Breast epithelium (tissue), 4 donors: ENCODE measurements at places on chromosomes 7 and 10. TPM values are rescaled to one million over a fixed set of nuclear protein-coding genes. Genes with fewer than 3 reads are reported as not detected.

Gene ANKRD1
- total RNA-seq: 0.66 TPM

DNA sequence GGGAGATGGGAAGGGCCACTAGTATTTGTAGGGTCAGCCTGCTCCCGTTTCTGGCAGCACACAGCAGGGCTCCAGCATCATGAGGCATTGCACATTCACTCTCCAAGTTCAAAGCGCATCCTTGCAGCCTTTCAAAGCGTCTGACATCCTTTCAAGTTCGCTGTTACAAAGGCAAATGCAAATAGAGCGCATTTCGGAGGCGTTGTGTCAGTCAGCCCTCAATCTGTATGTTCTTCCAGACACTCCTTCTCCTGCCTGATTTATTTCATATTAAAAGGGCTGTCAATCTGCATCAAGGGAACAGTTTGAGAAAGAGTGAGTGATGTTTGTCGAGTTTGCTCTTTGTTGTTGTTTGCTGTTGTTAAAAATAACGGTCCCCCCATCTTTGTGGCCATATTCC is 188.5 kb downstream of the SNX10 start:
- no peaks in the 10 kb centered on the region for H3K4me1 ChIP-seq
- no peak for DNase-seq
- no peak overlapping the region for H3K27ac ChIP-seq

Gene PRF1
- total RNA-seq: 2.2 TPM

DNA sequence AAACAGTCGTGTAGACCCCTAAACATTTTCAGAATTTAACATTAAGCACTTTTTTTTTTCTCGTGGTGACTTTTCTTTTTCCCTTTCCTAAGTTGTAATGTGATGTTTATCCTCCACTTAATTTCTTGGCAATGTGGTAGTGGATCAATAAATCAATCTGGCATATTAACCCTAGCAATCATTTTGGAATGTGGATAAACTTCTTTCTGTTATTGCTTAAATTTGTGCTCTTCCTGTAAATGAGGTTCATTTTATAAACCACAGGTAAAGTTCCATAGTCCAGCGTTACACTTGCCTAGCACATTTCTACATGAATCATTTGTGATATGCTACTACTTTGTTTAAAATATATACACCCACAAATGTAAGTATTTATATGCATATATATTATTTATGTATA is 247.4 kb upstream of the ETV1 start:
- H3K36me3 ChIP-seq: no peaks in the 10 kb centered on the region
- no peak overlapping the region for H3K27ac ChIP-seq
- no peaks in the 10 kb centered on the region for H3K27me3 ChIP-seq
- no peaks in the 10 kb centered on the region for H3K4me1 ChIP-seq
- no peak overlapping the region for H3K4me3 ChIP-seq

Gene MRLN
- total RNA-seq: not detected

DNA sequence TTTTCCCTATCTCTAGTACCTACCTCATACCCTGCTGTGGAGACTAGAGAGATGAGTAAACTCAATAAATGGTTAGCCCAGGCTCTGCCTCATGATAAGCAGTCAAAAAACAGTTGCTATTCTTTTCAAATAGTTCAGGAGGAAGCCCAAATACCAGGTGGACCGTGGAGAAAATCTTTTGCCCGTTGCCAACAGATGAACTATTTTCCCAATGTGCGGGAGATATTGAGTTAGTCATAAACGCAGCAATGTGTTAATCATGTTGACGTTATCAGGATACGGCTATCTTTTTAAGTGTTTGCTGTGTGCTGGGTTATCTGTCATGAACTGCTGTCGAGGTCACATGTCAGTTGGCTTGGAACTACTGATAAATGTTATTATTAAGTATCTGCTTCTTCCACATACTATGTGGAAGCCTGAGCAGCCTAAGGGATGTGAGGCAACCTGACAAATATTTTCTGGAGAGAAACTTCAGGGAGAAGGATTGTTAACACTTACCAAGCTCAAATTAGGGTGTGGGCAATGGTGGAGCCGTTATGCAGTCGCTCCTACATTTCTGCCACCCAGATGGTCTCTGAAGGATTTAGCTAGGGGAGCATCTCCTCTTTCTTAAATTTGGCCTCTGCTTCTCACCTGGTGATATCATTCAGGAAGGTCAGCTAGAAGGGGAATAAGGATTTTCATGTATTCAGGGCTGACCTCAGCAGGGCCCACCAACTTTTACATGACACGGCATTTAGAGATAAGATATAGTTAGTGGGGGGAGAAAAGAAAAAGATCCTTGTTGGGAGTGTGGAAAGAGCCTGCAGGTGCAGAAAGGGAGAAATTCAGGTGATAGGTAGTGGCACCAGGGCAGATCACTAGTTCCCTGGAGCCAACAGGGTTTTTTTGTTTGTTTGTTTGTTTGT is 33.5 kb upstream of the SLC26A3 start:
- no peaks in the 10 kb centered on the region for H3K4me1 ChIP-seq
- DNase-seq: no peak
- no peak overlapping the region for H3K27ac ChIP-seq

DNA sequence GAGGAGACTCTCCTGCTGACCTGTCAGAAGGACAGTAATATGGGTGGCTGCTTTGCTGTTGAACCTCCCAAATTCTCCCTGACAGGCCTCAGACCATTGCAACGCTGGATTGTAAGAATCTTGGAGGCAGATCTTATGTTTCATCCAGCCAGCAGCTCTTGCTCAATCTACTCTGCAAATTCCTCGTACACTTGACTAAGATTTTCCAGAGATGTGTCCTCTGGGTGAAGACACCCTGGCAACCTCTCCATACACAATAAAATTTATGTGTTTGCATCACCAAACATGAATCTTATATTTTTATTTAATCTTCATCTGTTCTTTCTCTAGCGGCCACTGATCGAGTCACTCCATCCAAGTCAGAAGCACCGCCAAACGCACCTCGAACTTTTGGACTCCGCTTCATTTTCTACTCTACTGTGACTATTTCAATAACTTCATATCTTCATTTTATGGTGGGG is 623.1 kb downstream of the ACTR3B start:
- H3K4me1 ChIP-seq: no peaks in the 10 kb centered on the region
- no peak overlapping the region for H3K4me3 ChIP-seq
- DNase-seq: no peak
- H3K36me3 ChIP-seq: no peaks in the 10 kb centered on the region

Gene TMEM176B
- total RNA-seq: 105 TPM

Gene KNDC1
- total RNA-seq: not detected

- H3K27me3 ChIP-seq: no peaks in the 10 kb centered on the region
- H3K4me1 ChIP-seq: no peaks in the 10 kb centered on the region
- DNase-seq: no peak
- H3K36me3 ChIP-seq: no peaks in the 10 kb centered on the region
- H3K4me3 ChIP-seq: no peak overlapping the region
Measured at GRCh38 chr7:134995239-134996096, 9.2 kb downstream of the AGBL3 start.

Gene FBXL13
- total RNA-seq: 1.1 TPM

Gene ICA1
- total RNA-seq: 22.1 TPM

DNA sequence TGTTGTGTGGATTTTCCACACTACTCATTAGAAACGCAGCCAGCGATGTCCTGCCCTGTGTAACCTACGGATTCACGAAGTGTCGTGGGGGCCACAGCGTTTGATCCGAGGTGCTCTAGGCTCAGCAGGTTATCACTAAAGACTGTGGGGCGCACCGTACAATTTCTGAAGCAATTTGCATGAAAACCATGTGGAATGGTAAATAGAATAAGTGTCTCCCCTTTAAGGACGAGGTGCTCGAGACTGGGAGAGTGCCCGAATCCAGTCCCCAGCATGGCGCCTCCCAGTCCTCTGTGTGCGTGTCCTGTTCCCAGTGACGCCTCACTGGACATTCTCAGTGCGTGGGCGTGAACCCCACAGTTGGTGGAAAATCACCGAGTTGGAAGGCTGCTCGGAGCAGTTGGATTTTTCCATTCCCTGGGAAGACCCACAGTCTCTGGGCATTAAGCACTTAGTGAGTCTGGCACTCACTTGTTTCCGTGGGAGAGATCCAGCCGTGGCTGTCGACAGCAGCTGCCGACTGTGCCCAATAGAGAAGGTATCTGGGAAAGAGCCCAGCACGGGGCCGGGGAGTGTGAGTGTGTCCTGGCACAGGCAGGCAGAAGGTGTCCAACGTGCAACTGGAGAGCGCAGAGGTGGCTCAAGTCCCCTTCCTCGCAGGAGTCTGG is 37.0 kb downstream of the PFKP start:
- H3K4me3 ChIP-seq: no peak overlapping the region
- no peaks in the 10 kb centered on the region for H3K4me1 ChIP-seq
- no peaks in the 10 kb centered on the region for H3K27me3 ChIP-seq
- no peak for DNase-seq
- no peak overlapping the region for H3K27ac ChIP-seq
- H3K36me3 ChIP-seq: no peaks in the 10 kb centered on the region

DNA sequence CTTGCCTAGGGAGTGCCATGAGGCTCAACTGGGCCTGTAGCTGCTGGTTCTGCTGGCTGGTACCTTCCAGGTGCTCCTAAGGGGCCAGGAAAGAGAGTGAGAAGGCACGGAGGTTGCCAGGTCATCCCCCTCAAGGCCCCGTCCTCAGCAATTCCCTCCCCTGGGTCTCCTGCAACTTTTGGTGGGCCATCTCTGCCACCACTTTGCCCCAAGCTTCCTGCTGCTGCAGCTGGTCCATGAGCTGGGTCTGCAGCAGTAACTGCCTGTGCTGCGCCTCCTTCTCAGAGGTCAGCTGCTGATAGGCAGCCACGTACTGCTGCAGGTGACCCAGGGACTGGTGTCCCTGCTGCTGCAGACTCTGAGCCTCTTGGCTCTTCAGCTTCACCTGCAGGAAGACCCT is 17.3 kb upstream of the MTPAP start:
- H3K4me1 ChIP-seq: no peaks in the 10 kb centered on the region
- H3K27ac ChIP-seq: no peak overlapping the region
- no peak for DNase-seq
- no peaks in the 10 kb centered on the region for H3K27me3 ChIP-seq
- no peak overlapping the region for H3K4me3 ChIP-seq

GRCh38 chr7:129535896-129536295 is 33.6 kb downstream of the SMKR1 start:
- H3K4me1 ChIP-seq: no peaks in the 10 kb centered on the region
- DNase-seq: no peak
- no peak overlapping the region for H3K4me3 ChIP-seq
- H3K27me3 ChIP-seq: no peaks in the 10 kb centered on the region
- no peak overlapping the region for H3K27ac ChIP-seq
- H3K36me3 ChIP-seq: no peaks in the 10 kb centered on the region

DNA sequence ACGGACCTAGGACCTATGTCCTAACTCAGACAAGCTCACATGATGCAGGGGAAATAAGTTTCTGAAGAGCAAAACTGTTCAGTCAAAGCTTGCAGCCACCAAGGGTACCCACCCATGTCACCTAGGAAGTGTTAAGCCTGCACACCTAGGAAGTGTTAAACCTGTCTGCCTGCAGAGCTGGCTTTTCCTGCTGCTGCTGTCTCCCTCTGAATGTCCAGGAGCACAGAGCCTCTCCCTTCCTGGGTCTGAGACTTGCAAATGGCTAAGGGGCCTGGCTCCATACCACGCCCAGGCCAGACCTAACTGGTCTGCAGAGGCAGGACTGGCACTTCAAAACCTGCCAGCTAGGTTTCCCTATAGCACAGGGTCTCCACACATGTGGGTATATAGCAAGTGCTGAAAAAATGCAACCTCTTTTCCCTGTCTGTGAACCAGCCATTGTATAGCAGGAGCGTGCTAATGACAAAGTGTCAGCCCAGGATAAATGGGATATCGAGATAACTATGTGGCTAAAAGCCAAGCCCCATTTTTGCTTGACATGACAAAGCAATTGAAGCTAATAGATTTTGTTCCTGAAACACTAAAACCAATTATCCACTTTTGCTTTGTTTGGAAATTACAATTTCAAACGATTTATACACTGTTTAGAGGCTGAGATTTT is 1.5 kb downstream of the GDF2 start:
- H3K27ac ChIP-seq: no peak overlapping the region
- H3K4me1 ChIP-seq: no peaks in the 10 kb centered on the region
- no peaks in the 10 kb centered on the region for H3K36me3 ChIP-seq
- DNase-seq: no peak

GRCh38 chr7:28156401-28156800 is 24.2 kb downstream of the JAZF1 start:
- H3K27ac ChIP-seq: no peak overlapping the region
- no peak for DNase-seq
- H3K4me1 ChIP-seq: no peaks in the 10 kb centered on the region
- no peaks in the 10 kb centered on the region for H3K27me3 ChIP-seq

- no peak overlapping the region for H3K27ac ChIP-seq
- H3K27me3 ChIP-seq: no peaks in the 10 kb centered on the region
- H3K36me3 ChIP-seq: no peaks in the 10 kb centered on the region
- no peak overlapping the region for H3K4me3 ChIP-seq
- DNase-seq: no peak
Measured at GRCh38 chr10:58239561-58240169, 28.0 kb downstream of the IPMK start.

Gene DAGLB
- 18.0 TPM for total RNA-seq

- no peaks in the 10 kb centered on the region for H3K36me3 ChIP-seq
- no peaks in the 10 kb centered on the region for H3K4me1 ChIP-seq
- H3K27me3 ChIP-seq: peaks cover 6% of the 10 kb centered on the region
- H3K27ac ChIP-seq: no peak overlapping the region
Measured at GRCh38 chr10:130020651-130021382, 56.7 kb upstream of the EBF3 start.

DNA sequence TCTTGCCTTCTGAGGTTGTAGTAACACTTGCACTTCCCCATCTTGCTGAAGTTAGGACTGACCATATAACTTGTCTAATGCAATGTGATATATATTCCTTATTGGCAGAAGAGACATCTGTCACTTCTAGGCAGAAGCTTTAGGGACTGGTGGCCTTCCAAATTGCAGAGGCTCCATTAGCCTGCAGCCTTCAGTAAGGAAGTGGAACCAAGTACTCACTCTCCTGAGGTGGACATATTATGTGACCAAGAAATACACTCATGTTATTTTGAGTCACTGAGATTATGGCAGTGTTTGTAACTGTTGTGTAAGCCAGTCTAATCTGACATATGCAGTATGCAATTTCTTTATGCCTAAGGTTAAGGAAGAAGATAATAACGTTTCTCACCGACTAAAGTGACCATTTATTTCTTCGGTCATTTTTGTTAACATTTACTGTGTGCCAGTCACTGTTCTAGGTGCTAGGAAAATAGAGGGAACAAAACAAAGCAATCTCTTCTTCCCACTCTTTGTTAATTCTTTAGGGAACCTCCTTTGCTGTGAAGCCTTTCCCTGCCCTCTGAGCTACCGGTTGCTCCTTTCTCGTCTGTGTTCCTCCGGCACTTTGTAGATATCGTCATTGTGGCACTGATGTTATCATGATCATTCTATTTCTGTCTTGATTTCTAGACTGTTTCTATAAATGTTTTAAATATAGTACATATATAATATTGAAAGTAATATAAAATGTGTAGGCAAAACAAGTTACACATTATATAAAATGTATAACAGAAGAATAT is 52.9 kb upstream of the HBP1 start:
- no peak overlapping the region for H3K27ac ChIP-seq
- no peak overlapping the region for H3K4me3 ChIP-seq
- no peaks in the 10 kb centered on the region for H3K27me3 ChIP-seq
- no peaks in the 10 kb centered on the region for H3K36me3 ChIP-seq

DNA sequence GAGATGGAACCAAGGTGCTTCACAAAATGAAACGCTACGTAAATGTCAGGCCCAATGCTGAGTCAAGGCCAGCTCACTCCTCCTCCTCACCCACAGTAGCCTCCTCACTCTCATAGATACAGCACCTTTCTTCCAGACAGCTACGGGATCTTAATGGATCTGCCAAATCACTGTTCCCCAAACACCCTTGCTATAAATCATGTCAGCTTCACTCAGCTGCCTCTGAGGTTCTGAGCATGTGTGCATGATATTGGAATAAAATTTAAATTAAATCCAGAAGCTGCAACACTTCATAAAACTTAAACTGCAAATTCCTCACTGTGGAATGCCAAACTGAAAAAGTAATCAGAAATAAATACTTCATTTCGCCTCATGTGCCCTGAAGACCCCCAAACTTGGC is 14.7 kb upstream of the CPXM2 start:
- H3K27ac ChIP-seq: no peak overlapping the region
- H3K27me3 ChIP-seq: peaks cover 8% of the 10 kb centered on the region
- DNase-seq: no peak
- H3K36me3 ChIP-seq: no peaks in the 10 kb centered on the region
